IMR-90 (cell line): ENCODE measurements at places on chromosomes 7 and 10. TPM values are rescaled to one million over a fixed set of nuclear protein-coding genes. Genes with fewer than 3 reads are reported as not detected.

The NPC1L1 gene
- not detected in 2 replicates for total RNA-seq

- H3K4me3 ChIP-seq: no peak overlapping the region
- H3K27me3 ChIP-seq: no peaks in the 10 kb centered on the region
- no peaks in the 10 kb centered on the region for H3K4me1 ChIP-seq
Observed at GRCh38 chr10:130634816-130635215, 498.6 kb downstream of the GLRX3 start.

The SNCG gene
- 10.6 and 11.9 TPM in 2 replicates for total RNA-seq

DNA sequence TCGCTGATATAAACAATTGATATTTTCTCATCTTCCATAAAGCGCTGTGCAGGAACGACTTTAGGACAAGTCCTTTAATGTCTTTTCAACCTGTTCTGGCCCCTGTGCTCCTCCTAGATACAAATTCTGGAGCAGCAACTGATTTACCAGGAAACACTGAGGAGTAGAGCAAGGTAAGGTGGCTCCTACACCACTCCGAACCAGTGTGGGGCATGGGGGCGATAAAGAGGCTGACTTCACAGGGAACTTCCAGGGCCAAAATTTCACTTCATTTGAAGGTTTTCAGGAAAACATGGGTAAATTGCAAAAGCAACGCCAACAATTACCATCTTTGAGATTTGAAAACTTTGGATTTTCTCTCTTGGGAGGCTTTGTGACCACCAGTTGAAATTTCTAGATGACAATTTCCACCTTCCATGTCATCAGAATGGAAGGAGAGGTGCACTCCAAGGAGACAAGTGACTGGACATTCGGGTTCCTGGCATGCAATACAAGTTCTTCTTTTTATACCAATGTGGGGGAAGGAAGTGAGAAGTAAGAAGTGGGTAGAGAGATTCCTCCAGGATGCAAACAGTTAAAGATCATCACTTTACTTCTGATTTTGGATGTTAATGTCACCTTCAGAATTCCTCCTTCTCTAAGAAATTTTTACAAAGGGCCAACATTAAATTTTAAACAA, 118.5 kb downstream of the FAM107B start:
- H3K4me3 ChIP-seq: no peak overlapping the region
- no peak for DNase-seq
- H3K36me3 ChIP-seq: no peaks in the 10 kb centered on the region
- H3K4me1 ChIP-seq: peaks cover 10% of the 10 kb centered on the region

- H3K27ac ChIP-seq: no peak overlapping the region
- DNase-seq: no peak
- no peaks in the 10 kb centered on the region for H3K27me3 ChIP-seq
- no peaks in the 10 kb centered on the region for H3K36me3 ChIP-seq
- H3K4me1 ChIP-seq: peaks cover 23% of the 10 kb centered on the region
Observed at GRCh38 chr10:14409247-14409646, 78.5 kb upstream of the FRMD4A start.

DNA sequence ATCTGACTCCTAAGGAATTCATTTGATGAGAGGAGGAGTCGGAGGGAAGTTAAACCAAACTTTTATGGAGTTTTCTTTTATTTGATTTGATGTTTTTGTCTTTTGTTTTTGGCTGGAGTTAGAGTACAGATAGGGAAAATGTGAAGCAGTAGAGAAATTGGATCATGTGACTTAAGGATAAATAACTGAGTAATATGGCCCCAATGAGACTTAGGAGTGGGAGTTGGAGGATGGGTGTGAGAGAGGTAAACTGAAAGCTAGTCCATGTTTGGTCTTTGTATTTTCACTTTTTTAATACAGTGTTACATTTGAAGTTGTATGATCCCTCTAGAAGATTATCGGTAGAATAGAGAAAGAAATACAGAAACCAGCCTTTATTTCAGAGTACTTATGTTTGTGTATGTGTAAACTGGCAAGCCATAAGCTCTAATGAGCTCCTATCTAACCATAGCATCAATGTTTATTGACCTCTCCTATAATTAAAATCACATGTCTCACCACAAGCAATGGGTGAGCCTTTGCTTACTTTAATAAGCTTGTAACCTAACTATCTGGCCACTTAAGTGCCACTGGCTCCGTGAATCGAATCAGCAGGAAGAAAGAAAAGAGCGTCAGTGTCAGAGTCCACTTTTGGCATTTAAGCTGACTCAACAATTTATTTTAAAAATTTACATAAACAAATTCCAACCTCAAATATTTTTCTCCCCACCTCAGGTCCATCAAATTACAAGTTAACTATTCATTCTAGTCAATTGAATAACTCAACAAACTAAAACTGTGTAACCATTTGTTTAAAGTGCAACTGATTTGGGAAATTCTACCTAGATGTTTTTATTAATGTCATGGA, 113.8 kb downstream of the EPDR1 start:
- H3K4me1 ChIP-seq: no peaks in the 10 kb centered on the region
- no peak overlapping the region for H3K27ac ChIP-seq
- DNase-seq: no peak

DNA sequence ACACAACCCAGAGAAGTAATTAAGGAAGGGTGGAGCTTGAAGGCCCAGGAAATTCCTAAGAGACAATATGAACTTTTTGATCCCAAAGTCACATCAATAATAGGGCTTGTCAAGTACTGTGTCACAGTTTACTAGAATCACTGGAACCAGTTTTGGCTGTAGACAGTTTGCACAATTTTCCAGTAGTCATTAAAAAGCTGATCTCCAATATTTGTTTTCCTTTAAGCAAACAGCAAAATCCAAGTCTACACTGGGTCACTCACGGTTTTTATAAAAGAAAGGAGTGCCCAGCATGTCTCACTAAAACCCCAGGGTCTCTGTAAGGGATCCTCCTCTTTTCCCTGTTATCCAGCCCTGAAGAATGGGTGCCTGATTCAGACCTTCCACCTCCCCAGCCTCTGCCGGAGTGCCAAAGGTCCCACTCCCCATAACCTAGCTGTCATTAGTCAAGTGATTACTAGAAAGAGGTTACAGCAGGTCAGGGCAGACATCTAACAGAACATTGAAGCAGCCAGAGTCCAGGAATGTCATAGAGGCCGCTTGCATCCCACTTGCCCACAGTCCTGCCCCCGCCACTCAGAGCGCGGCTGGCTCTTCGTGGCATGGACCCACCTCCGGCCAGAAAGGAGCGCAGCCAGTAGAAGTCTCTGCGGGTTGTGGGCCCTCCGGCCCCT, 552 bp downstream of the SLC25A16 start:
- peak overlapping the region; percentile 74 for H3K4me3 ChIP-seq
- peaks cover 3% of the 10 kb centered on the region for H3K36me3 ChIP-seq
- DNase-seq: no peak
- peak overlapping the region; percentile 47 for H3K27ac ChIP-seq

GRCh38 chr7:17849504-17849903, 90.8 kb downstream of the SNX13 start:
- peak; percentile 64 for DNase-seq
- H3K36me3 ChIP-seq: peaks cover 6% of the 10 kb centered on the region; the same call in 1 of the 2 replicates
- H3K27me3 ChIP-seq: no peaks in the 10 kb centered on the region
- peaks cover 2% of the 10 kb centered on the region; the same call in 1 of the 2 replicates for H3K4me1 ChIP-seq
